ENCODE measurements at places on chromosomes 5 and 9.

- no peak for DNase-seq
Observed at GRCh38 chr9:106883626-106884190, 20.7 kb downstream of the ZNF462 start.

- no peak for DNase-seq
Observed at GRCh38 chr5:82164176-82164976, 113.8 kb downstream of the RPS23 start.

- no peak for DNase-seq
Observed at GRCh38 chr9:20227166-20227874, 395.0 kb downstream of the MLLT3 start.

- no peak for DNase-seq
Observed at GRCh38 chr5:90131383-90132133, 278.0 kb downstream of the CETN3 start.

DNA sequence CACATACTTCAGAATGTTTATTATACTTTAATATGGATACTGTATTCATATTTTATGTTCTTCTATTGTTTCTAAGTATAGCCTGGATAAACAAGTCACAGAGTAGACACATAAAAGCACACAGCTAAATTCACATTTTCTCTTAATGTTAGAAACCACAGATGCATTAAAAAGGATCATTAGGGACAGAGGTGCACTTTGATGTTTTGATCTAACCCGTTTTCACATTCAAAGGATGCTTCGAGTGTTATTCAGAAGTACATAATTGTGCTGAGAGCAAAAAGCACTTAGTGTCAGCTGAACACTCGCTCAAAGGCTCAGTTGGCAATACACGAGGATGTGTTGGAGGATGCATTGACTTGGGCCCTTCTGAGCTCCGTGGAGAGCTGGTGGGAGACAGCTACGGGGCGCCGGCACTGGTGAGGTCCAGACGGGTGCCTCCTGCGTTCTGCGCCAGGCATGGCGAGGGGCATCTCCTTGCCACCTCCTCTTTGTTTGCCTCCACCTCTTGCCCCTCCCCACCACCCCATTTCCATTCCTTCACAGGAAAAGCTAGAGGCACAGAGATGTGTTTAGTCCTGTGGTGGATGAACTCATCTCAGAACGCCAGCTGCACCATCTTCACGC, 35.5 kb downstream of the MED10 start:
- DNase-seq, result no peak

GRCh38 chr5:123124859-123125595, 36.0 kb downstream of the PRDM6 start:
- no peak for DNase-seq

- DNase-seq, result no peak
Observed at GRCh38 chr5:3954633-3955032, 359.0 kb downstream of the IRX1 start.
